ENCODE measurements at places on chromosomes 11 and 22.

- no peak for DNase-seq
Measured at GRCh38 chr11:2721210-2721916, 21.6 kb upstream of the KCNQ1OT1 start.

DNA sequence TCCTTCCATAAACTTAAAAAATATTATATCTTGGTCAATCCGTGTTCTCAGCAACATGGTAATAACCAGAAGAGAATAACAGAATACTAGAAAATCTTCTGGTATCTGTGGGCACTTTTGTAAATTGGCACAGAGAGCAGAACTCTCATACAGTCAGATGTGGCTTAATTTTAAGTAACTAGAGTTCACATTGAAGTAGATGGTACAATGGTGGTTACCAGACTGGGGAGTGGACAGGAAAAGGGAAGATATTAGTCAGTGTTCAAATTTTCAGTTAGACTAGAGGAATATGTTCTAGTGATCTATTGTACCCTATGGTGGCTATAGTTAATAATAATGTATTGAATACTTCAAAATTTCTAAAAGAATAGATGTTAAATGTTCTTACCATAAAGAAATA lies 6.9 kb downstream of the OR52H1 start:
- no peak for DNase-seq

DNA sequence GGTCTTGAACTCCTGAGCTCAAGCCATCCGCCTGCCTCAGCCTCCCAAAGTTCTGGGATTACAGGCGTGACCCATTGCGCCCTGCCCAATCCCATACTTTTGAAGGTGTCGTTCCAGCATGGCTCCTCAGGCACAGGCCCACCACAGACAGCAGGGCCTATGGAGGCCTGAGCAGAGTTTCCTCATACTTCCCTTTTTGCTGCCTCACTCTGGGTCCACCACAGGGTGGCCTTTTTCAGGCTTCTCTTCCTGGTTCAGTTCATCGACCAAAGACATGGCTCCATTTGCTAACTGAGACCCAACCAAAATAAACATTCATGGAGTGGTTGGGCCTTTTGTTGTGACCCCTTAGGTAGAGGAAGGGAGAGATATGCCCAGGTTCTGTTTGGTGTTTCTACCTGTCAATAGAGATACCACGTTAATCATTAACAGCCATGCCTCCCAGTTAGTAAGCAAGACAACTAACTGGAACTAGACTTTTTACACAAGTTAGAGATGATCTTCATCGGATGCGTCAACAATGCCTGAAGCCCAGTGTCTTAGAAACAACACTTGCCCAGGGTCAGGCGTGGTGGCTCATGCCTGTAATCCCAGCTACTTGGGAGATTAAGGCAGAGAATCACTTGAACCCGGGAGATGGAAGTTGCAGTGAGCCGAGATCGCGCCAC lies 35.1 kb downstream of the TRIOBP start:
- DNase-seq, result no peak

- no peak for DNase-seq
Measured at GRCh38 chr11:95134491-95134890, 44.8 kb downstream of the ENDOD1 start.

- no peak for DNase-seq
Measured at GRCh38 chr22:48118654-48119053, 1356.2 kb downstream of the TBC1D22A start.

DNA sequence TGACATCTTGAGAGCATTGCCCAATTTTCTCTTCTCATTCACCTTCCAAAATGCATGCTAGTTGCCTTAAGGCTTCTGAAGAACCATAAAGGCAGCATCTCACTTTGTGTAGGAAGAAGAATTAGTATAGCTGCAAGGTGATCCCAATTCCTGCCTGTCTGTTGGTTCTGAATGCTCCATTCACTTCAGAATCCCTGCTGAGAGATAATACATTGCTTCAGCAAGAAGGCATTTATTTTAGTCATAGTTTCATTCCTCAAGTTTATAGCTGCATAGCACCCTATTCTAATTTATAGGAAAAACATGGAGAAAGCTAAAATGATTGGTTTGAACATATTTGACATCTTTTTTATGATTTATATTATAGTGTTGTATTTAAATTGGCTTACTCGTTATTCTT lies 181.3 kb downstream of the METTL15 start:
- no peak for DNase-seq

GRCh38 chr11:68383976-68384501 lies 71.6 kb downstream of the LRP5 start:
- DNase-seq, result peak; percentile 29

DNA sequence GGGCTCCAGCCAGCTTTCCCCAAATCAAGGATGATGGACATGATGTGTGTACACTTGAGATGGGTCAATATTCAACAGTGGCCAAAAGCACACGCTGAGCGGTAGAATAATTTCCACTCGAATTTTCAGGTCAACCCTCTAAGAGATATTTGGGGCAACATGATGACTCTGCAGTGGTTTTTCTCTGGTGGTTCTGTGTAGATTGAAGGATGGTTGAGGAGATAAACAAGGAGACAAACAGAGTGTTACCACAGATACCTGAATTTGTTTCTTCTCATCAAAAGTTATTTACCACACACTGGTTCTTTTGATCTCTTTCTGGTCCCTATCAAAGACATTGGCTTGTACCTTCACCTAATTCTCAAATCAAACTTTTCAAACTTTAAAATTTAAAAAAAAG lies 242.0 kb downstream of the ETS1 start:
- no peak for DNase-seq

DNA sequence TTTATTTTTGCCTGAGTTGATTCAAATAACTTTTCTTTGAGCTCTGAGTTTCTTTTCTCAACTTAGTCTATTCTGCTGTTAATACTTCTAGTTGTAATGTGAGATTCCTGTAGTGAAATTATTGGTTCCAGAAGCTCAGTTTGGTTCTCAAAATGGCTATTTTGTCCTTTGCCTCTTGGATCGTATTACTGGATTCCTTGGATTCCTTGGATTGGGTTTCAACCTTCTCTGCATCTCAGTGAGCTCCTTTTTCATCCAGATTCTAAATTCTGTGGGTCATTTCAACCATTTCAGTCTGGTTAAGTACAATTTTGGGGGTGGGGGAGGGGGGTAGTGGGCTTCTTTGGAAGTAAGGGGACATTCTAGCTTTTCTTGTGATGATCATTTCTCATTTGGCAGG lies 341.1 kb upstream of the CNTN5 start:
- DNase-seq, result no peak

- DNase-seq, result no peak
Measured at GRCh38 chr22:19879246-19879570, 24.5 kb upstream of the GNB1L start.

DNA sequence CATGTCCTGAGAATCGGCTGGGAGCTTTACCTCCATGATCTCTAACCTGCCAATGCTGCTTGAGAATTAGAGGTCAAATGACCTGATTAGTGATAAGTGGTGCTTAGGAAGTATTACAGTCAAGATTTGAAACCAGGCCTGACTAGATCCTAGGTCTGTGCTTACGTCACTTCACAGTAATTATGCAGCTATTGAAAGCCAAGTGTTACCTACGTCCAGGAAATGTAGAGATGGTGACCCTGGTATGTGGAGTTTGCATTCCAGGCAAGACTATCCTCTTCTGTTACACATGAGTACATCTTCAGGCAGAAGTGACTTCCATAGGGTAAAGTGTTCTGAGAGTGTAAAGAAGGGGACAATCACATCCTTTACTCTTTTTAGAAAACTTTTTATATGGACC lies 530.4 kb upstream of the TENM4 start:
- DNase-seq, result no peak

DNA sequence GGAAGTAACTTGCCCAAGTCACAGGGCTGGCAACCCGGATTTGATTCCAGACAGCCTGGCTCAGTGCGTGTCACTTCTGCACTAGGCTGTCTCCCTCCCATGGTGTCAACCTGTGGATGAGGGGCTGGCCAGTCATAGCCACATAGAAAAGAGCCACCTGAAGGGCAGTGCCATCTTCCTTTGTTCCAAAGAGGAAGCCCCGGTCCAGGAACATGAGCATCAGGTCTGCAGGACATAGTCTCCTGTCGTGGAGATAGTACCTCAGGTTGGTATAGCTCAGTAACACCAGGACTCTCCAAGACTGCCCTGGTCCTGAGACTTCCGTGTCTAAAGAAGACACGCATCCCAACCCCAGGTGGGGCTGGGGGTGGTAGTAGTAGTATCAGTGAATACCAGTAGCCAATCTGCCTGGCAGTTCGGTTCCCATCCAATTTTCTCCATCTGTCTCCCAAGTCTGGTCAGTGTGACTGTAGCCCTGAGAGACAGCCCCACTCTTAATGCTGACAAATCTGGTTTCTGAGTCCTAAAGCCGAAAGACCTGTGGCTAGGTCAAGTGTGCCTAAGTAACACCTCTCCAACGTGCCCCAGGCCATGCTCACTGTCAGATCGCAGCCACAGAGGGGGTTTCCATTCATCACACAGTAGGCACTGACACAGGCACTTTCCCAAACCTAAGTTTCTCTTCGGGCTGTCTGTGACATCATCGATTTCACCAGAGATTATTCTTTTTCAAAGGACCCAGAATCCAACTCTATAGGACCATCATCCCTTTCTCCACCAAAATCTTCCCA lies 33.1 kb downstream of the C11orf58 start:
- no peak for DNase-seq

DNA sequence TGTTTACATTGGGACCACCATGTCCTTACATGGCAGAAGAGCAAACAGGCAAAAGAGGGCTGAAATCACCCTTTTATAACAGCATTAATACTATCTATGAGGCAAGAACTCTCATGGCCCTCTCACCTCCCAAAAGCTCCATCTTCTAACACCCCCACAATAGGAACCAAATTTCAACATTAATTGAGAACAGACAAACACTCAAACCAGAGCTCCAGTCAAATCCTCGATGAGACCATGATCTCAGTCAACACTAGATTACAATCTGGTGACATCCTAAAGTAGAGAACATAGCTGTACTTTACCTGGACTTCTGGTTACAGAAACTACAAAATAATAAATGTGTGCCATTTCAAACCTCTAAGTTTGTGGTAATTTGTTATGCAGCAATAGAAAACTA lies 25.1 kb downstream of the OR2AG2 start:
- no peak for DNase-seq

DNA sequence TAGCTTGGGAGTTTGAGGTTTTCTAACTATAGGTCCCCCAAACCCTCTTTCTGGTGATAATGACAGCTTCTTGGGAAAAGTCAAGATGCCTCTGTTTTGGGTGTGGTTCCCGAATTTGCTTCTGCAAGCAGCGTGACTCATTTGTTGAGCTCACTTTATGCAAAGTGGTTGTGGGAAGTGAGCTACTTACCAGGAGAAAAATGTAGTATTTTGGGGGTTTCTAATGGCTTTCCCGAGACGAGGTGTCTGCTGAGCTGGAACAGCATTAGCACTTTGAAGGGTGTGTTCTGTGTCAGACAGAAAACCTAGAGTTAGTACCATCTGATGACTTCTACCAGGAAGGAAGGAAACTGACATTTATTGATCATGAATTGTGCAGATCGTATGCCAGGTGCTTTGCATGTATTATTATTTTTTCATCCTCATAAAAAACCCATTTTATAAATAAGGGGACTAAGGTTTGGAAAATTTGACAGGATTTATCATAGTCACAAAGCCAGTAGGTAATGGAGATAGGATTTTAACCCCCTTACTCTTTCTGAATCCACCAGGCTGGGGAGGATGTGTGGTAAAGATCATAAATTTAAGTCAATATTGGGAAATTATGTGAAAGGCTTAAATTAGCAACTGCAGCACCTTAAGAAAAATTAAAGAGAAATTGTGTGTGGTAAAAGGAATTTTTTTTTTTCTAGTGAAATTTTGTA lies 108.8 kb upstream of the CD44 start:
- DNase-seq, result peak; percentile 5

GRCh38 chr22:36470994-36471331 lies 10.5 kb downstream of the TXN2 start:
- DNase-seq, result no peak

GRCh38 chr11:128209138-128209435 lies 378.3 kb downstream of the ETS1 start:
- no peak for DNase-seq

- DNase-seq, result no peak
Measured at GRCh38 chr11:117551761-117552343, 224.2 kb downstream of the CEP164 start.

DNA sequence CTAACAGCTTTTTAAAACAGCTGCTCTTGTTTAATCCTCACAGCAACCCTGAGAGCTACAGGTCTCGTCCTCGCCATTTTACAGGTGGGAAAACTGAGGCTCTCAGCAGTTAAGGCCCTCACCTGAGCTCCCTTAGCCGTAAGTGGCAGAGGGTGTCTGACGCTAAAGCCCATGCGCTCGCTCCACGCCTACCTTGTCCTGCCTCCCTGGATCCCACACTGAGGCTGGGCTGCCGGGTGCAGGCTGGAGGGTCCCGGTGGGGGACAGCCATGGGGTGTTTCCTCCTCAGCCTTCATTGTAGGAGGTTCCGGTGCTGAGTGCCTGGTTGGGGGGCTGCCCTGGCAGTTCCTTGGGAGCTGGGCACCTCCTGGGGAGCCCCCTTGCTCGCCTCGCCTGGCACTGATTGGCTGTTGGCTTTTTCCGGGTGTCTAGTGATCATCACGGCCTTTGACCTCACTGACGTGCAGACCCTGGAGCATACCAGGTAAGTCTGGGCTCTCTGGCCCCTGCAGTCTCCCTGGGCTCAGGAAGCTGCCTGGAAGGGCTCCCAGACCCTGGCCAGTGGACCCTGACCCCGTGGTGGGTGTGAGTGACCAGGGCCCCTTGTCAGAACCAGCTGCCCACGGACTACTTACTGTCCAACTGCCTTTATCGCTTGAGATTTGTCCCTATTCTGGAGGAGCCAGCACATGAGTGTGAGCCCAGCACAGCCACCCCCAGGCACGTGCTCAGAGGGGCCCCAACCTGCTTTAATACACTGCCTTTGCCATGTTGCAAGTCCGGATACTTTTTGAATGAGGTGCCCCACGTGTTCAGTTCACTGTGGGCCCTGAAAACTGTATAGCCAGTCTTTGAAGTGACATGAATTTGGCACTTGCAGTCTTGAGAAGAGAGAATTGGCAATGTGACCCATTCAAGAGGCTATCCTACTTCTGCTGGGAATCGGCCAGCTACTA lies 12.6 kb downstream of the RAB36 start:
- no peak for DNase-seq

DNA sequence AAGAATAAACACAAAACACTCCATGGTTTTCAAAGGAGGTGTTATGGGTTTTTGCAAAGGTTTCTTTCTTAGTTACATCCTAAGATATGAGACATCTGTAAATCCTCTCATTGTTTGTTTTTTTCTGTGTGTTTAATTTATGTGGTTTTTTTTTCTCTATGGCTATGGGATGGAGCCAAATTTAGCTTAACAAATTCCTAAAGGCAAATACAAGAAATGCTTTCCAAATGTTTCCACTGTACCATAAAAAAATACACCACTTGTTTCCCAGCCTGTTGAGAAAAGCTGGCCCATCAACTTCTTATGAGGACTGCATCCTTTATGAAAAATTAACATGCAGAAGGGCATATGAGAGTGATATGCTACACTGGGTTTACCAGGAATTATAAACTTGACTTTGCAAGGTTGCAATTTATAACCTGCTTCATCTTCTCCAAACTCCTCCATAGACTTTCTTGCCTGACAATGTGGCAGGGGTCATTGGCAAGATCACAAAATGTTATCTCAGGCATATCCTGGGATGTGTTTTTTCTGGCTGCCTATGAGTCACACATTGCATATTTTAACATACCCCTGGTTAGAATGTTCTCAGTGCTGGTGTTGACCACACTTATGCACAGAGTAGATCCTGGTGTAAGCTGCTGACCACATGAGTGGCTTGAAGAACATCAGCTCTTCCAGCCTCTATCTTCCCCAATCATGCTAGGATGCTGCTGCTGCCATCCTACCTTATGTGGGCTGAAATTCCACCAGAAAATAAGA lies 137.6 kb upstream of the TTC12 start:
- DNase-seq, result no peak

GRCh38 chr11:131025421-131026125 lies 109.3 kb upstream of the SNX19 start:
- no peak for DNase-seq

GRCh38 chr11:13495929-13496328 lies at the start of gene PTH:
Gene PTH, minus strand, starts transcription at chr11:13495997. Its CDS starts 3,142 bp downstream, at chr11:13492855.
- DNase-seq, result no peak
